Pulmonary artery endothelial cell (primary cell): ENCODE measurements at places on chromosomes 7 and 10.

GRCh38 chr7:128867842-128868623 is 5.4 kb downstream of the ATP6V1F start:
- no peak for DNase-seq

- DNase-seq, result no peak
Measured at GRCh38 chr10:103576862-103577261, 83.4 kb downstream of the NEURL1 start.

- DNase-seq, result no peak
Measured at GRCh38 chr10:2282202-2282601, 544.9 kb upstream of the ADARB2 start.

GRCh38 chr10:1738950-1739349 is 1.6 kb upstream of the ADARB2 start:
- no peak for DNase-seq

GRCh38 chr7:3911685-3912084 is 610.6 kb downstream of the SDK1 start:
- DNase-seq, result no peak

- DNase-seq, result no peak
Measured at GRCh38 chr7:108286290-108286904, 156.2 kb upstream of the LAMB4 start.

DNA sequence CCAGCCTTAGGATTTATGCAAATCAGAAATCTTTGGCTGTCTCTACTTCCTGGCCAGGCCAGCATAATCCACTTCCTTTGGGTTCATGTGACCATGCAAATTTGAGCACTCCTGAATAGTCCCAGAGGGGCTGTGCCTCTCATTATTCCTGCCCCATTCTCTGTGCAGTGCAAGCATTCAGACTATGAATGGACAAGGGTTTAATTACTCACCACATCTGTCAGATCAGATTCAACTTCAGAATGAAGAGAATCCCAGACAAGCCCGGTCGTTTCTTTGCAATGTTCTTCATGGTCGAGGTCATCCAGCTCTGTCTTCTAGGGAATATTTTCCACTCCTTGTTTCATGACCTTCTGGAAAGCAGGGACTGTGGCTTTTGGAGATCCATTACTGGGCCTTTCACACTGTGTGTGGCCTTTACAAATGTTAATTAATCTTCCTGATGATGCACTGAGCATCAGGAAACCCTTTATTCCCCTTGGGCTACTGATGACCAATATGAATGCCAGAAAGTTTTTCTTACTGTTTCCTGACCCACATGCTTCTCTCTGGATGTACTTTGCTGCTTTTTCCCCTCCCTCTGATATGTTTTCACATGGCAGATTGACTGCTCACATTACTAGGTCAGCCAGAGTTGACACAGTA is 217.6 kb upstream of the TCF7L2 start:
- no peak for DNase-seq

DNA sequence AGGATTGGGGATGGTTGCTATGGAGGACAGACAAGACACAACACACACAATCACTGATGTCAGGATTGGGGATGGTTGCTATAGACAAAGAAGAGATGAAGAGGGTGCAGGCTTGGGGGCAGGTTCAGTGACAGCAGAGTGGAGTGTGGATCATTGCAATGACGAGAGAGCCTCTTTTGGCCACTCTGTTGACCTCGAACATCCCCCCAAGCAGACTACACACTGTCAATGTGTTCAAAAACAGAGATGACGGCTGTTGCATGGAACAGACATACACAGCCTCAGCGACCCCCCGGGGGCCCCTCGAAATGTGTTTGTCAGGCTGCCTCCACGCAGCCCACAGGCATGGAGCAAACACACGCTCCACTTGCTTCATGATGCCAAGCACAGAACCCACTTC is 133.0 kb downstream of the PTPRN2 start:
- DNase-seq, result no peak

- no peak for DNase-seq
Measured at GRCh38 chr10:94183666-94184264, 179.0 kb downstream of the NOC3L start.

GRCh38 chr7:149729586-149729982 is 43.8 kb downstream of the ZNF467 start:
- DNase-seq, result no peak

DNA sequence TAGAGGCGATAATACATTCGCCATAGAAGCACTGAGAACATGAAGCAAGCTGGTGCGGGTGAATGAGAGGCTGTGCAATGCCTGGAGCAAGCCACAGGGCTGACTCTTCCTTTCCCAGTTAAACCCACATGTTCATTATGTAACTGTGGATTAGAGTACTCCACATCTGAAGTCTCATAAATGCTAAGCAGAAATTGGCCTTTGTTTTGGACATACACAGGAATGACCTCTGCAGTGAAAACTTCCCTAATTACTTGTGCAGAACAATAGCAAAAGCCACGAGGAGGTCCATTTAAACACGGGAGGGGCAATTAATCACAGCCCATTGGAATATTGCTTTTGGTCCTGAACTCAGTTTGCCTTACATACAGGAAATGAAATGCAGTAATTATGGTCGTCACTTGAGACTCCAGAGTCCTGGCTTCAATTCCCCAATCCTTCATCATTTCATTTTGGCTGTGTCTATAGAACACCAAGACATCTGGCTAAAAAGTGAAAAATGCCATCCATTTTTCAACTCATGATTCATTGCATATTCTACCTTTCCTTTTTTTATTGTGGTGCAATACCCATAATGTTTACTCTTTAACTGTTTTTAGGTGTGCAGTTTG is 78.7 kb upstream of the CXCL12 start:
- DNase-seq, result no peak

DNA sequence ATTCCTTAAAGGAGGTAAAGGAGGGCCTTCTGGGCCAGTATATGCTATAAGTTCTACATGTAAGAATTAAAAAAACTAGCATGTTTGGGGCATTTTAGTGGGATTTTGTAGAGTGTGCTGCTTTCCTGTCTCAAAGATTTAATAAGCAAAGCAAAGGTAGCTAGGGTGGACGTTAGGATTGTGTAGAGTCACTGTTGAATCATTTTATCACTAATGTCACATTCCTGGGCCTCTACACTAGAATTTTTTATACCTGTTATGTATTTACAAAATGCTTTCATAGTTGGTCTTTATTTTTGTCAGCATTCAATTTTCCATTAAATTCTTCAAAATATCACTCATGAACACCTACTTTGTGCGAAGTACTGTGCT is 139.4 kb upstream of the PHYHIPL start:
- DNase-seq, result no peak

DNA sequence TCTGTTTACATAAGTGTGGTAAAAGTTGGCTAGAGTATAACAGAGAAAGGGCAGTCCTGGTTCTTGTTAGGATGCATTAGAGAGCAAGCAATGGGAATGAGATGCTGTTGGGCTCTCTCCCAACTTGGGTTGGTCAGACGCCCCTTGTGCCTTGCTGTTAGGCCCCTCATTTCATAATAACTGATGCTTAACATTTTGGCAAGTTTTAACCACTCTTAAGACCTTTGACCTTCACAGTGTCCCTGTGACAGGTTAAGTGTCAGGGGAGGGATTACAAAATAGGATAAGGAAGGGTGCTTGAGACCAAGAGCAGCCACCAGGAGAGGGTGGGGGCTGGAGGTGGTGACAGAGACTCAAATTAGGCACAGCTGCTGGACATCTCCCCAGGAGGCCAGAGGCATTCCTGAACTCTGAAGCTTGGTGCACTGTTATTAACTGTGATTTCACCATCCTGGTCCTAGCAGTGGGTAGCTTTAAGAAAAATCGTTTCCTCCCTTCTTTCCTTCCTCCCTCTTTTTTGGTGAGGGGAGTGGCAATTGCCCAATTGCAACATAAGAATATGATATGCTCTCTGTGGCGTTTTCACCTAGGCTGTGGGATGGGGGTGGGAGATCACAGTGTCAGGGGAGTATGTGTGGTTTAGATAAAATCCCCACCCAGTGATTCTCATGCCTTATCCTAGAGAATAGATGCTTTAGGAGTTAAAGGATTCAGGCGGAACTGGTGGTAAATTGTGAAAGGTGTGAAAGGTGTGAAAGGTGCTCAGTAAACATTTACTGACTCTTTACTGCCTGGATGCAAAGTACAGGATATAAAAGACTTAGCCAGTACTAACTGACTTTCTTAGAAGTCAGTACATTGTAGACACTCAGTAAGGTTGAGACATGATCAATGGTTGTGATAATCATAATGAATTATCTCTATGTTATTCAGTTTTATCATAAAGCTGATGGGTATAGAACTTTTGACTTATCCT is 270.5 kb downstream of the BICC1 start:
- DNase-seq, result no peak

DNA sequence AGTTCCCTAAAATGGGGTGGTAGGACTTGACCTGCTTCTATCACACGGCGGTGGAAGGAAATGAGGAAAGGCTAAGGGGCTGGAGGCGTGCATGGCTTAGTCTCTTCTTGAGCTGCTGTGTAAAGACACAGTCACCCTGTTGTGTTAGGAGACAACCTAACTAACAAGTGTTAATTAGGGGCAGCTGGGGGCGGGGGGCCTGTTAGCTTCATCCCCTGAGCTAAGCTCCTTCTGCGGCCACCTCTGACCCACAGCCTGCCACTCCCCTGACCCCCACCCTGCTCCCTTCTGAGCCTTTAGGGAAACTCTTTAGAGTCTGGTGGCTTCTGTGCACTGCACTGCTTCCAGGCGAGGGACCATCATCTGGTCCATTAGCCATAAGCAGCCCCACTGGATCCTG is 28.0 kb downstream of the COL17A1 start:
- no peak for DNase-seq

DNA sequence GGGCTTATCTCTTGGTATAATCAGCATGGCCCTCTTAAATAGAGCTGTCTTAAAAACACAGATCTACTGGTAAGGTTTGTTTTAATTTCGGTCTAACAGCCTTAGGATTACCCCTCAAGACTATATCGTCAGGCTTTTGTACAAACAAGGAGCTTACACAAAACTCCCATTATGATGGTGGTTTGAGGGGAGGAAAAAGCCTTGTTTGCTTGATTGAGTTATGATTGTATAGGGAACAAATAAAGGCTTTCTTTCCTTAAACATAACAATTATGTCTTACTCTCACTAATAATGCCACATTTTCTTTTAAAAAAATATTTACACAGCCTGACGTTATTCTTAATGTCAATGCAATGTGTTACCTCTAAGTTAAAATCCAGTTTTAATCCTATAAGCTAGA is 188.8 kb upstream of the TCF7L2 start:
- DNase-seq, result no peak

- DNase-seq, result no peak
Measured at GRCh38 chr7:133233142-133233541, 19.7 kb upstream of the EXOC4 start.

GRCh38 chr7:150990416-150991186 is at the start of gene NOS3:
Gene NOS3, plus strand, starts transcription at chr7:150991017. Its CDS starts 2,787 bp downstream, at chr7:150993804.
- DNase-seq, result no peak

- no peak for DNase-seq
Measured at GRCh38 chr10:131532291-131532690, 220.8 kb upstream of the TCERG1L start.

DNA sequence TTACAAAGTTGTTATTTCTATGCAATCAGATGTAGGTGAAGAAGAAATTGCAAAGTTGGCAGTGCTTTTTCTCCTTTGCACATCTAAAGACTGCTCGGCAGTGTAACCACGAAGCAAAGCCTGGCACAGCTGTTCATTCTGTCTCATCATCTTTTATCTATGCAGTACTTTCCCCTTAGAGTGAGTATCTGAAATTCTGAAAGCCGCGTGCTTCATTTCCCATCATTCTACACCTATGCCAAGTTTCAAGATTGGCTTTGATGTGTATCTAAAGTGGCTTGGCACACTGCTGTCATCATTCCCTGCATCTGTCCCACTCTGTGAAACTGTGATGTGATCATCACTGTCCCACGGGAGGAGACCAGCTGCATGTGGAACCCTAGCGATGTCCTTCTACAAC is 15.2 kb downstream of the SOSTDC1 start:
- no peak for DNase-seq

- DNase-seq, result no peak
Measured at GRCh38 chr10:51972733-51973346, 273.4 kb upstream of the CSTF2T start.

- DNase-seq, result no peak
Measured at GRCh38 chr7:142801601-142802295, 31.0 kb downstream of the PRSS2 start.

- no peak for DNase-seq
Measured at GRCh38 chr7:103796327-103796962, 193.0 kb downstream of the RELN start.

- no peak for DNase-seq
Measured at GRCh38 chr7:78542981-78543380, 744.4 kb downstream of the PHTF2 start.

DNA sequence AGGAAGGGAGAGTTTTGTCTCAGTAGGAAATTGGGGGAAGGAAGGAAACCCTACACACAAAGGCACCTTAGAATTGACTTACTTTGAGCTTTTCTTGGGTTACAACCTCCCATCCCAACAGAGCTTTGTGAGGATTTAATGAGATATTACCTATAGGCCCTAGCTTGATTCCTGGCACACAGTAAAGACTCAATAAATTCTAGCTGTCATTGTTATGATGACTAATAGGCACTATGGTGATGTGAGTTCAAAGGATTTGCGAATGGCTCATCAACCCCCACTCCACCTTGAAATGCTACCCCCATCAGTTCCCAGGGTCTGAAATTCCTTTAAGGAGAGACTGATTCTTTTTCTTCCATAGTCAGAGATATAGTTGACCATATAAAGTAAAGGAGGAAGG is 67.9 kb upstream of the SMNDC1 start:
- DNase-seq, result no peak

- DNase-seq, result peak; percentile 67
Measured at GRCh38 chr7:120996333-120996987, 7.9 kb downstream of the CPED1 start.

- DNase-seq, result no peak
Measured at GRCh38 chr7:119482209-119482608, 790.8 kb upstream of the KCND2 start.

GRCh38 chr7:70585071-70585470 is 546.9 kb upstream of the GALNT17 start:
- DNase-seq, result no peak

DNA sequence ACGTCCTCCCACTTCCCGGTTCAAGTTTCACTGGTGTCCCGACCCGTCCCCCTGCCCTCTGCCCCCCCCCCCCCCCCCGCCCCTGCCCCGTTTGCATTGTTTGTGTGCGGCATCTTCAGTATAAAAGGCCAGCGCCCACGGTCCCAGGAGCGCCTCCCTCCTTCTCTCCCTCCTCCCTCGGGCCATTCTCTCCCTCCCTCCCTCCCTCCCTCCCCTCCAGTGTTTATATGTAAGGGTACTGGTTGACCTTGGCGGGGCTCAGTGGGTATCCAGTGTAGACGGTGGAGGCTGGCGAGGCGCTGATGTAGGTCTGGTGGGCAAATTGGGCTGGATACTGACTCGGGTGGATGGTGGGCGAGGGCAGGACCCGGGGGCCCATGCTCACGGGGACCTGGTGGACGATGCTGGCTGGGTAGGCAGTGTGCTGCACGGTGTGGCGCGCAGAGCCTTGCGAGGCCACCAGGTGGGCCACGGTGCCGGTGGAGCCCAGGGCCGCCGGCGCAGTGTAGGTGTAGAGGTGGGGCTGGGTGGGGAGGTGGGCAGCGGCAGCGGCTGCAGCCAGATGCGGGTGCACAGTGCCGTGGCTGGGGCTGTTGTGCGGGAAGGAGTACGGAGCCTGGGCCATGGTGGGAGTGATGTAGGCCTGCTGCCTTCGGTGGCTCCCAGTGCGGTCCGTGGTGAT is 49.4 kb downstream of the CLEC2L start:
- DNase-seq, result no peak
